Foreskin melanocyte (primary cell): ENCODE measurements at places on chromosomes 5 and 9.

- no peak for DNase-seq
These were observed 174.6 kb upstream of the ZNF608 start for GRCh38 chr5:124920909-124921666.

DNA sequence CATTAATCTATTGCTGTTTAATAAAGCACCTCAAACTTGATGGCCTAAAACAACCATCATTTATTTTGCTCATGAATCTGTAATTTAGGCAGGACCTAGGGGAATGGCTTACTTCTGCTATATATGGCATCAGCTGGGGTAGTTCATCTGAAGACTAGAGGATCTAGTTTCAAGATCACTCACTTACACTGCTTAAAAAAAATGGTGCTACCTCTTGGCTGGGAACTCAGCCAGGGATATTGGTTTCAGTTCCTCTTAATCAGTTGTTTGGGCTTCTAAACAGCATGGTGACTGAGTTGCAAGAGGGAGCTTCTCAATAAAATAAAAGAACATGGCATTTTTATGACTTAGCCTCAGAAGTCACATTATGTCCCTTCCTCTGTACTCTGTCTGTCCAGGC, 142.0 kb downstream of the FAM114A2 start:
- no peak for DNase-seq

GRCh38 chr5:76787237-76787636, 31.6 kb upstream of the F2RL1 start:
- no peak for DNase-seq

DNA sequence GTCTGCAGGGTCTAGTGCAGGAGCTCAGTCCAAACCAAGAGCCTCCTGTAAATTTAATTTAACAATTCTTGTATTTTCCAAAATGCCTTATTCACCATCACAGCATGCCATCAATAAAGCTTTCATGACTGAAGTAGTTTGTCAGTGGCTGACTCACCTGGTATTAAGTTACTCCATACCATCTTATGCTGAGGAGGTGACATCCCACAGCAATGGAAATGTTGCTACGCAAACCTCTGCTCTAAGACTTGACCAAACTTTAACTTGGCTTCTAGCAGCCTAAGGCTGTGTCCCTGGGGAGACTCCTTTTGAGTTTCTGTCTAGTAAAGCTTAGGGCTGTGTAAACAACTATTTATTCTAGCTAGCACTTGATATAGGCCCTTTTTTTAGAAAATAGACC, 1231.3 kb upstream of the CDH18 start:
- DNase-seq: no peak

DNA sequence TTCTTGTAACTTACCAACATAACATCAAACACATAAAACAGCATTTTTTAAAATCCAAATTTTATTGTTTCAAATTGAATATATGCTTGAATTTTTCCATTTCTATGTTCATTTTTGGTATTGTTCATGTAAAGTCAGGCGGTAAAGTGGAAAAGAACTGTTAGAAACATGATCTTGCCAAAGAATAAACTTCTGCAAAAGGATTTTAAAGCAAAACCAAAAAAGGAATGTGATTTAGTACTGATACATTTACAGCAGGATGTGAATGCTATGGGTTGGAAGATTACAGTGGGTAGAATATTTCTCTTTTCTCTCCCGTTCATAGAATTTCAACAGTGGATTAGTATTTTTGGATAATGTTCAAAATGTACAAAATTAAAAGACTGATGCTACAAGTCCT, 277.2 kb upstream of the MPDZ start:
- DNase-seq: no peak

DNA sequence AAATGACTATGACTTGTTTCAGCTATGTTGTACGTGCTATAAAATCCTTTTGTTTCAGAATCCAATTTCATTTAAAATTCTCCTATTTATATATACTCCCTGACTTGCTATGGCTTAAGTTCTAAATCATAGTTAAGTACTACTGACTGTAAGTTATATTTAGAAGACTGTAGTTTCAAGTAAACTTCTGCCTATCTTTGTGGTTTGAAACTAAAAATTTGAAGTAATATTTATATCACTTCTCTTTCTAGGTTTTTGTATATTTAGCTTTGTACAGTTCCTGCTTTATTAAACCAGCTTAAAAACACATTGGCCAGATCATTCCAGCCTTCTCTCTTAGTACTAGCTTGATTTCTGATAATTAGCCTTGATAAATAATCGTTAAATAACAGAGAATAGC, 196.3 kb downstream of the MLLT3 start:
- DNase-seq: no peak
